ENCODE measurements at places on chromosomes 7 and 10.
A peak's percentile ranks its signal among the peaks of the same experiment; 100 is the strongest.

DNA sequence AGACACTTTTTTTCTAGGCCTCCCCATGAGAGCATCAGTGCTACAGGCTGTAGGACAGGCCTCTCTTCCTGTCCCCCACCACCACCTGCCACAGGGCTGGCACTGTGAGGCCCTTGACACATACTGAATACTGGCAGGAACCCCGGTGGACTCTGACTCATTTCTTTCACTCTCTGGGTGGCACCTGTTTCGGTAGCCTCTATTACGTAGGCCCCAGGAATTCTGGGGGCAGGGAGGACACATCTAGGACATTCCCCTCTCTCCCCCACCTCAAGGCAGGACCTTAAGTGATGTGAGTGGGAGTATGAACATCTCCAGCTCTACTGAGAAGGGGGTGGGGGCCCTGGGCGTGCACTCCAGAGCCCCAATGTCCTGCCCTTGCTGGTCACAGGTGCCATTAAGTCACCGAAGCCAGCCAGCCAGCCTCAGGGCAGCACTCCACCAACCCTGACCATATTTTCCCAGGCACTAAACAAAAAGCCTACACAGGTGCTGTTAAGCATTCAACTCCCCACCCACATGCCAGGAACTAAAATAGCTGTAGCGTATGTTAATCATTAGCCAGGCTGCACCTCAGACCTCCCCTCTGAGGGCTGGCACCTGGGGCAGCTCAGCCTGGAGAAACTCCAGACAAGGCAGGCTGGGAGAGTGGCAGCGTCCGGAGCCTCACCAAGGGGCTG is 8.9 kb downstream of the ANXA11 start:
- H3K36me3 ChIP-seq, result peaks cover 15% of the 10 kb centered on the region
- no peak overlapping the region for H3K4me3 ChIP-seq
- H3K4me1 ChIP-seq, result peaks cover 64% of the 10 kb centered on the region

DNA sequence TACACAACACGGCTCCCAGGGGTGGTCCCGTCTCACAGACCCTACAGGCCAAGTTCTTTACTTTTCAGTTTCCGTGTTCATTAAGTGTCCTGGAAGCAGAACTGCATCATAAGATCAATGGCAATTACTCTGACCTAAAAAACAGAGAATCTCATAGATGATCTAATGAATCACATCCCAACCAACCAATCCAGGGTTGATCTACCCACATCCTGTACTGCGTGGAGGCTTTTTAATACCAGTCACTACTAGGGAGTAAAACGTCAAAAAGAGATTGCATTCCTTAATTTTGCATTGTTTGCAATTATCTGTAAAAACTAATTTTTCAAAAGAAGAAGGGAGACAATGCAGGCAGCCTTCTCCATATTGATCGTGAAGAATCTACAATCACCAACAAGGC is 72.6 kb downstream of the PARD3 start:
- H3K36me3 ChIP-seq, result no peaks in the 10 kb centered on the region
- H3K27me3 ChIP-seq, result no peaks in the 10 kb centered on the region
- no peak for DNase-seq

GRCh38 chr10:53918755-53919154 is 882.3 kb downstream of the PCDH15 start:
- H3K27ac ChIP-seq, result no peak overlapping the region
- no peak overlapping the region for H3K4me3 ChIP-seq
- H3K36me3 ChIP-seq, result peaks cover 2% of the 10 kb centered on the region
- H3K27me3 ChIP-seq, result no peaks in the 10 kb centered on the region
- no peaks in the 10 kb centered on the region for H3K4me1 ChIP-seq
- no peak for DNase-seq

GRCh38 chr10:82256275-82256674 is 381.3 kb downstream of the NRG3 start:
- H3K4me1 ChIP-seq, result no peaks in the 10 kb centered on the region
- H3K36me3 ChIP-seq, result no peaks in the 10 kb centered on the region
- H3K27me3 ChIP-seq, result peaks cover 2% of the 10 kb centered on the region

DNA sequence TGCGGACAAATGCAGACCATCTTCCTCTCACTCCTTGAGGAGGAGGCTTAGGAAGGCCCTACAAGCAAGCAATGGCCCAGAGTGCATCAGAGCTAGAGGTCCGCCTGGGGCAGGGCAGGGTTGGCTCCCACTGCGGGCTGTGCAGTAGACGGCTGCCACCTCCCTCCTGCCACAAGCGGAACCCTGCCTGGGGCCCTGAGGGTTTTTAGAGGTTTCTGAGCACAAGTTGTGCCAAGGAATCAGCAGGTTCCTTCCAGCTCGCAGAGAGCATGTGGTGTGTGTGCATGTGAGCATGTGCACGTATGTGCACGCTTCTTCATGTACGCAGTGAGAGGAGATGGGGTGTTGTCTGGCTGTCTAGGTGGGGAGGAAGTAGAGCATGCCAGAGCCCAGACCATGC is 25.9 kb upstream of the SMARCD3 start:
- H3K27me3 ChIP-seq, result peaks cover 16% of the 10 kb centered on the region
- no peak for DNase-seq
- H3K4me3 ChIP-seq, result peak overlapping the region; percentile 40
- peaks cover 18% of the 10 kb centered on the region for H3K4me1 ChIP-seq
- H3K27ac ChIP-seq, result no peak overlapping the region
- no peaks in the 10 kb centered on the region for H3K36me3 ChIP-seq

DNA sequence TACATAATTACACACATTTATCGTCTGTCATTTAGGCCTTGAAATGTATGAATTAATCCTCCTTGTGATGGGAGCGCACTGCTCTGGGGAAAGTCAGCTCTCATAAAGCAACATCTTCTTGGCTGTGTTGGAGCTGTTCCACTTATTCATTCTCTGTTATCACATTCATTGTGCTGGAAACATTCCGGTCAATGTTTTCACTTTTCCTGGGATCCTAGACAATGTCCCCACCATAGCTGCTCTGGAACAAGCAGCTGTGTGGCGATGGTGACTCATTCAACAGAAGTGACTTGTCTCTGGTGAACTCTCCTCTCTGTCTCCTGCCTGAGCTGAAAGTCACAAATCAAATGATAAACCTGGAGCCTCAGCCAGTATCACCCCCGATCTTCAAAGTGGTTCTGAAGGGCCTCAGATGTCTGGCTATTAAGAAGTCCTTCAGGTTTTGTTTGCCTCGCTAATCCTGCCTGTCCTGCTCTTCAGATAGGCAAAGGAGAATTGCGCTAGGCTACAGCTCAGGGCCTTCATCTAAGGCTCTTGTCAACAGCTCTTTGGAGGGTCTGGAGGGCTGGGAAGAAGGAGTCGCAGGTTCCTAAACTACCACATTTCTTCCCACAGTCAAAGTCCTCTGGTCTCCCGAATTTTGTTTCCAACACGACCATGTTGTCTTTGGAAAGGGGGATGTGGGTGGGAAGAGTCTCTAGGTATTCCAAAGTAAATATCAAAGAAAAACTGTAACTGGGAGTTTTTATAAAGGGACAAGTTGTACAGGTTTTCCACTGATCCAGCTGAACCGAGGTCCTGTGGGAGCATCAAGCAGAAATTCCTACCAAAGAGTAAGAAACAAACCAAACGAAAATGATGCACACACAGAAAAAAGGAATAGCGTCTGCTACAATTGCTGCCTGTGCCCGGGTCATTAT is 29.3 kb downstream of the KLF6 start:
- no peak for DNase-seq
- H3K36me3 ChIP-seq, result no peaks in the 10 kb centered on the region
- H3K4me1 ChIP-seq, result peaks cover 32% of the 10 kb centered on the region
- no peak overlapping the region for H3K4me3 ChIP-seq

DNA sequence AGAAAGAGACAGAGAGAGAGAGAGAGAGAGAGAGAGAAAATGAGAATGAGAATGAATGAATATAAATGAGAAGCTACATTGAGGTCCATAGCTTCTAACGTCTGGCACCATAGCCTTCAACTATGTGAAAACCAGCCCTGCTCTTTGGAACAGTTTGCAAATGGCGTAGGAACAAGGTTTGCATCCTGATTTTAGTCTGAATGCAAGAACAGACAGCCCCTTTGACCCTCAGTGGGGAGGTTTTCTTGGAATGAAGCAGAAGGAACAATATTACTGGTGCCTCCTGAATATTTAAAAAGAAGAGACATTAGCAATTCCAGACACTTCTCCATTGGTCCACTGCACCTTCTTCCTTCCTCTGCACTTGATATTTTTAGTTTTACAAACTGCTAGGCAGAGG is 23.0 kb downstream of the LHPP start:
- H3K4me1 ChIP-seq, result peaks cover 5% of the 10 kb centered on the region
- H3K27ac ChIP-seq, result no peak overlapping the region
- no peaks in the 10 kb centered on the region for H3K27me3 ChIP-seq
- peaks cover 7% of the 10 kb centered on the region for H3K36me3 ChIP-seq
- no peak for DNase-seq

- H3K27me3 ChIP-seq, result peaks cover 9% of the 10 kb centered on the region
- H3K4me1 ChIP-seq, result no peaks in the 10 kb centered on the region
- DNase-seq, result no peak
- H3K36me3 ChIP-seq, result no peaks in the 10 kb centered on the region
- H3K4me3 ChIP-seq, result no peak overlapping the region
Measured at GRCh38 chr7:140284062-140284461, 107.3 kb upstream of the KDM7A start.
